ENCODE measurements at places on chromosomes 3 and 15. TPM values are rescaled to one million over a fixed set of nuclear protein-coding genes. Genes with fewer than 3 reads are reported as not detected.

DNA sequence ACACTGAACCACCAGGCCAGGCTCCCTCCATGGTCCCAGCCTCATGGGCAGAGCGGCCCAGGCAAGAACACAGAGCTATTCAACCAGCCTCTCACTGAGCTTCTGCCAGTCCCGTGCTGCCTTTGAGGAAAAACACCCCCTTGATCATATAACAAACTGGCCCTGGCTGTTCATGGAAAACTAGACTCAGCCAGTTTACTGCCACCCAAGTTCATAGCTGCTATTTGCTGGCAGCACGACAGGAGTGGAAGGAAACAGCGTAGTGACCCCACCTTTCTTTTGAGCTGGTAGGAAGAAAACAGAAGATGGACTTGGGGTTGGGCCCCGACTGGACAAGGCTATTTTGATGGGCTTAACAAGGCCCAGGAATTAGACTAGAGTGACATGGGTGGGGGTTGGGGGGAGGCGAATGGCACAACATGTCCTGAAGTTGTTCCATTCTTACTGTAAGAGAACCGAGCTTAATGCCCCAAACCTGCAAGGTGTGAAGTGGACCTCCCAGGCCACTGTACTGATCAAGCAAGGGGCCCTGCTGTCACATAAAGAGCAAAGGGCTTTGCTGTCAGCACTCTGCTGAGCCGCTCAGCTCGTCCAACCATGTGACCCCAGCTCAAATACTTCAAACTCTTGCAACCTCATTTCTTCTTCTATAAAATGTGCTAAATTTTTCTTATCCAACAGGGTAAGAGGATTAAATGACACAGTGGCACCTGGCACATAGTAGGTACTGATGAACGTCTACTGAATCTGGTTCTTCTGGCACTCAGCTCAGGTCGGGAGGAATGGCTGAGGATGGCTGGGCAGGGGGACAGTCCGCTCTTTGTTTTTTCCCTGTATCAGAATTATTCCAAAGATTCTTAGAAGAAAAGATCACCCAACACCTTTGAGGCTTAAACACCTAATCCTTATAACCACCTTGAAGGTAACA is 1.6 kb downstream of the FBXL22 start:
- no peak for DNase-seq

DNA sequence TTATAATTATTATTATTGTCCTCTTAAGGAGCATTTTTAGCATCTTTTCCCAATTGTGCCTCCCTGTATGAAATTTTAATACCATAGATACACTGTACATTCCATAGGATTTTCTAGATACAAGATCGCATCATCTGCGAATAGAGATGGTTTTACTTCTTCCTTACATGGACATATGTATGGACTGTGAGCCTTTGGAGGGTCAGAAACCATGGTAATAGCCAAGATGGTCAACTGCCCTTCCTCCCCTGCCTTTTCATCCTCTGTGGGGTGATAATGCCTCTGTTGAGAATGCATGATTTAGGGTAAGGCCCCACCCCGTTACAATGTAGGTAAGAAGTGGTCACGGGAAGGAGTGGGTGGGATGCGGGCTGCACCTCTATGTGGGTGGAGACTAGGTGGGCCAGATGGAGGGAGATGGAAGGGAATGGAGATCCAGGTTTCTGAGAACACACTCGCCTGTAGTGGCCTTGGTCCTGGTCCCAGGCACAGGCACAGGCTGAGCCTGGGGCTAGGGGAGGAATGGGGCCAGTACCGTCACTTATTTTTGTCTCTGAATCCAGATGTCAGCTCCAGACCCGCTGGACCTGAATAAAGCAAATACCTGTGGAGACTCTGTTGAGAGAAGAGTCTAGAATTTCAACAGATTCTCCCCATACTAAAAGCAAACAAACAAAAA is 31.7 kb downstream of the GOLGA6A start:
- DNase-seq = no peak

- no peak for DNase-seq
Measured at GRCh38 chr3:156120528-156121251, at the start of gene KCNAB1. TSS of gene KCNAB1 (plus strand) at chr3:156120578.

DNA sequence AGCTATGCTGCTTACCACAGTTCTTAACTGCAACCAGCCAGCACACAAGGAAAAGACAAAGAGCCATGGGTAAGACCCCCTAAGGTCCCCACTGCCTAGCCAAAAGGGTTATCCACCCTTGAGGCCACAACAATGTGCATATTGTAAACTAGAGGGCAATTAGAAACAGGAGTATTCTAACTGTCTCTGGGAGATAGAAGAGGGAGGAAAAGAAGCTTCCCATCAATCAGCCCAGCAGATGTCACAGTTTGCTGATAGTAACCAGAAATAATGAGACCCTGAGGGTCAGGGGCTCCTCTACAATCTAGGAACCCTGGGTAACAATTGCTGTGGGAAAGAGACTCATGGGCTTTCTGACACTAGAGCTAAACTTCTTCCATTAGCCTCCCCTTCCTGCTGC is 20.6 kb upstream of the IFT57 start:
- no peak for DNase-seq

- no peak for DNase-seq
Measured at GRCh38 chr15:92853222-92853621, 46.9 kb upstream of the CHD2 start.

The SRGAP3 gene
- total RNA-seq = 5.1 TPM

The ZBTB20 gene
- total RNA-seq = 53.4 TPM

DNA sequence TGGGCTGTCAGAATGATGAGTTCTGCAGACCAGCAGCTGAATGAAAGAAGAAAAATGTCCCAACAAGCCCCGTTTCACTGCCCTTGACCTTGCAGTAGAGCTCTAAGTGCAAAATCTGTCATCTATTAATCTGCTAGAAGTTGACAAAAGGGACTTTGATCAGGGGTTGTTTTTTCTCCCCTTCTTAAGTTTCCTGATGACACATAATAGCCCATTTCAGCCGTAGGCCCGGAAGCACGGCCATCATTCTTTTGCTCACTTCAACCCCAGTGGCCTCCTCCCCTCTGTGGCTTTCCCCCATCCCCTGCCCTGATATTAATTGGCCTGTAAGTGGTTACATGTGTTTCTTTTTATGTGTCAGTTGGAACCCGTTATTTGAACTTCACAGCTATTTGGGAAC is 298.9 kb downstream of the RPLP1 start:
- DNase-seq = no peak

- no peak for DNase-seq
Measured at GRCh38 chr3:134857776-134858362, 62.8 kb downstream of the EPHB1 start.
